ENCODE measurements at places on chromosomes 6 and 20.
A peak's percentile ranks its signal among the peaks of the same experiment; 100 is the strongest.

GRCh38 chr6:149228311-149228955 lies 89.1 kb upstream of the TAB2 start:
- no peak for DNase-seq

DNA sequence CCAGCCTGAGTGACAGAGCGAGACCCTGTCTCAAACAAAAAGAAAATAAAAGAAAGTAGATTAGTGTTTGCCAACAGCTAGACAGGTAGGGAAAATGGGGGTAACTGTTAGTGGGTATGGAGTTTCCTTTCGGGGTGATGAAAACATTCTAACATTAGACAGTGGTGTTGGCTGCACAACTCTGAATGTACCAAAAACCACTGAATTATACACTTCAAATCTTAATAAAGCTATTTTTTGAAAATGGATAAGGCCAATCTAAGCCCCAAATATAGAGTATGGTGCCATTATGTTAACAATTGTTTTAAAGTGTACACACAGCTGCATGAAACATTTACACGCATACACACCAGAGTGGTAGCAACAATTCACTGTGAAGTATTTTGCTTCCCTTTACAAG lies 57.0 kb downstream of the BMP7 start:
- DNase-seq = no peak

DNA sequence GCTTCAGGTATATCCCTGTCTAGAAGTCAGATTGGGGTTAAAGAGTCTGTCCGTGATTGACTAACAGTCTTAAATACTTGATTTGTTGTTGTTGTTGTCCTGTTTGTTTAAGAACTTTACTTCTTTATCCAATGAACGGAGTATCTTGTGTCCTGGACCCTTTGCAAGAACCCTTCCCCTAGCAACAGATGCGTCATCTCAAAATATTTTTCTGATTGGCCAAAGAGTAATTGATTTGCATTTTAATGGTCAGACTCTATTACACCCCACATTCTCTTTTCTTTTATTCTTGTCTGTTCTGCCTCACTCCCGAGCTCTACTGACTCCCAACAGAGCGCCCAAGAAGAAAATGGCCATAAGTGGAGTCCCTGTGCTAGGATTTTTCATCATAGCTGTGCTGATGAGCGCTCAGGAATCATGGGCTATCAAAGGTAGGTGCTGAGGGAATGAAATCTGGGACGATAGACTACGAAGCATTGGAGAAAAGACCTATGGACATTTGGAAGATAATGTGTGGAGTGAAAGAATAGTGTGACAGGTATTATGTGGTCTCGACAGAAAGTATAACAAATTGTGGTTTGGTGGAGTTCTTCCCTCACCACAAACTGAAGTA lies at the start of gene HLA-DRA:
TSS of gene HLA-DRA (plus strand) at position 286 of the 613 bp plus-strand sequence. CDS start at position 350, 64 bp downstream.
- DNase-seq = peak; percentile 4

GRCh38 chr20:706366-706885 lies 30.8 kb upstream of the SCRT2 start:
- DNase-seq = no peak

DNA sequence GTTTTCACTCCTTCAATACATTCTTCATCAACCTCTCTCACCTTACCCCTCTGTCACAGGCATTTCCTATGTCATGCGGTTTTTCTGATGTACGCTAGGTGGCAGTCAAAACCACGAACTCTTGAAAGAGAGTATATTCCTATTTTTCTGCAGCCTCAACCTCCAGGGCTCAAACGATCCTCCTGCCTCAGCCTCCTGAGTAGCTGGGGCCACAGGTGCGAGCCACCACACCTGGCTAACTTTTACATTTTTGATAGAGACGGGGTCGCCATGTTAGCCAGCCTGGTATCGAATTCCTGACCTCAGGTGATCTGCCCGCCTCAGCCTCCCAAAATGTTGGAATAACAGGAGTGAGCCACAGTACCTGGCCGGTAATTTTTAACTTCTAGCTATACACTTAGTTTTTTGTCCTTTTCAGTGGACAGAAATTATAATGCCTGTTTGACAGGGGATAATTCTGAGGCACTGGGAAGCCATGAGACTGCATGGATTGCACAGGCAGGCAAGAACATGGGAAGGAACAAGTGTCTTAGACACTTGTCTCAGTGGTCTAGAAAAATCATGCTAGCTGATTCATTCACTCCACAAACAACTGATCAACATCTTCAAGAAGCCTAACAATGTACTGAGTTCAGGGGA lies 22.5 kb upstream of the HFE start:
- no peak for DNase-seq

- no peak for DNase-seq
Observed at GRCh38 chr6:22421198-22421597, 124.4 kb upstream of the PRL start.
